ENCODE measurements at places on chromosomes 16 and 17.

DNA sequence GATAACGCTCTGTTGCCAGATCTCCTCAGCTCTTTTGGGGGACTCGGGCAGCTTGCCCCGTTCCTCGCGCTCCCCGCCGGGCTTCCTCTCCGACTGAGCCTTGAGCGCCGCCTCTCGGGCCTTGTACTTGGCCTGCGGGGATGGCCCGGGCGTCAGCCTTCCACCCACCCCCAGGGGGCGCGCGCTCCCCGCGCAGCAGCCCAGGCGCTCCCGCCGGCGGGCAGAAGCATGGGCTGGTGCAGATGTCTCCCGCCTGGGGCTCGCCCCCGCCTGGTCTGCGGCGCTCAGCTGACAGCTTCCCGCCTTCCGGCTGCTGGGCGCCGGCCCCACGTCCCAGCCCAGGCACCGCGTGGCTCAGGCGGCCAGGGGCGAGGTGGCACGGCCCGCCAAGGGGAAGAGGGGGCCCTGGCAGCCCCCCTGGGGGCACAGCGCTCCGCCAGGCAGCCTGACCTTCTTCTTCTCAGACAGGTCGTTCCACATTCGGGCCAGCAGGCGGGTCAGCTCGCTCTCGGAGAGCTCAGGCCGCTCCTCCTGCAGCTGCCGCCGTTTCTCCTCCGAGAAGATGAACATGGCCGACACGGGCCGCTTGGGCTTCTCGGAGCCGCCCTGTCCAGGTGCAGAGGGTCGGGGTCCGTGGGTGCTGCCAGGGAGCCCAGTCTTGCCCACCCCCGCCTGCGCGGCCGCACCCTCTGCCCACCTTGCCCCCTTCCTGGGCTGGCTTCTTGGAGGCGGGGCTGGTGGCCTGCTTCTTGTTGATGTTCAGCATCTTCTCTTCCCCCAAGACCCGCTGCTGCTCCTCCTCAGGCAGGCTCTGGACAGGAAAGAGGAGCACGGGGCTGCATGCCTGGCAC is 8.9 kb downstream of the UBTF start:
- DNase-seq, result peak; percentile 93

DNA sequence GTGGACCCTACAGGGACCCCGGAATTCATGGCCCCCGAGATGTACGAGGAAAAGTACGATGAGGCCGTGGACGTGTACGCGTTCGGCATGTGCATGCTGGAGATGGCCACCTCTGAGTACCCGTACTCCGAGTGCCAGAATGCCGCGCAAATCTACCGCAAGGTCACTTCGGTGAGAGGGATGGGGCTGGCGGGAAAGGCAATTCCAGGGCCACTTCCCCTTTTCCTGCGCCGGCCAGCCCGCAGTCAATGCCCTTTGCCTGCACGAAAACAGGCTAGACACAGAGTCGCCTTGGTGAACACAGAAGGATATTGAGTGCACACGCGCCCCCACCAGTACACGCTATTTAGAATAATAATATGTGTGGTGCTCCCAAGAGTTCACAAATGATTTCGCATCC is 4.0 kb downstream of the WNK4 start:
- no peak for DNase-seq

- peak; percentile 66 for DNase-seq
Observed at GRCh38 chr17:80899402-80900268, 92.0 kb upstream of the CHMP6 start.

DNA sequence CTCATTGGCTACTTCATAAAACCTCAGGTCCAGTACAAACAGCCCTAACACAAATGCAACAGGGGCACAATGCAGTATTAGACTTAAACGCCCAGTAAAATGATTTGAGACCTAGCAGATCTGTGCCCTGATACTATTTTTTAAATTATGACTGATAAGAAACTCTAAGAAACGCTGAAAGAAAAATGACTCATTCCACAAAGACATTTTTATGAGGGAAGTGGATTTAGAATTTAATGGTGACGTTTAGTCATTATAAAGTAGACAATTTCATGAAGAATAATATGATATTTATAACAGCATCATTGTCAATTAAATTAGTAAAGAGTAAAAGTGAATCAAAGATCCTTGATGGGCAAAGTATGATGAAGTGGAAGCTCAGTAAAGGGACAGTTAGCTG is 80.4 kb upstream of the DHX40 start:
- DNase-seq, result no peak

DNA sequence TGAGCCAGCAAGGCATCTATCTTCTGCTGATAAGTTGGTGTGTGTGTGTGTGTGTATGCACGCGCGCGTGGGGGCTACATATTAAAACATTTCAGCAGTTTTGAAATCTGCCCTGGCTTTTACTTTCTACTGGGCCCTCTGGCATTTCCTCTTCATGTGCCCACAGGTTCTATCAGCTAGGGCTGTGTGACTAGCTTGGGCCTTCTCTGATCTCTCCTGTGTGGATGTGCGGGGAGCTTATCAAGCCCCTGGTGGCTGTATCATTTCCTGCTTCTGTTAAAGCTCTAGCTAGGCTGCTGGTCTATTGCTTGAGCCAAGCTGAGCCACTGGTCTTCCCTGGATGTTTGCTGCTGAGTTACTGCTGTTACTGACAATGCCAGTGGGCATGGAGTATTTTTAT is 132.5 kb downstream of the AATF start:
- no peak for DNase-seq

Data from GM13976 (cell line).